B cell (primary cell): ENCODE measurements at places on chromosomes 12 and 14.

GRCh38 chr12:120504587-120504986 lies 8.7 kb downstream of the DYNLL1 start:
- no peaks in the 10 kb centered on the region for H3K4me1 ChIP-seq
- DNase-seq: no peak
- H3K27ac ChIP-seq: no peak overlapping the region
- H3K4me3 ChIP-seq: no peak overlapping the region
- no peaks in the 10 kb centered on the region for H3K27me3 ChIP-seq
- H3K36me3 ChIP-seq: peaks cover 37% of the 10 kb centered on the region

DNA sequence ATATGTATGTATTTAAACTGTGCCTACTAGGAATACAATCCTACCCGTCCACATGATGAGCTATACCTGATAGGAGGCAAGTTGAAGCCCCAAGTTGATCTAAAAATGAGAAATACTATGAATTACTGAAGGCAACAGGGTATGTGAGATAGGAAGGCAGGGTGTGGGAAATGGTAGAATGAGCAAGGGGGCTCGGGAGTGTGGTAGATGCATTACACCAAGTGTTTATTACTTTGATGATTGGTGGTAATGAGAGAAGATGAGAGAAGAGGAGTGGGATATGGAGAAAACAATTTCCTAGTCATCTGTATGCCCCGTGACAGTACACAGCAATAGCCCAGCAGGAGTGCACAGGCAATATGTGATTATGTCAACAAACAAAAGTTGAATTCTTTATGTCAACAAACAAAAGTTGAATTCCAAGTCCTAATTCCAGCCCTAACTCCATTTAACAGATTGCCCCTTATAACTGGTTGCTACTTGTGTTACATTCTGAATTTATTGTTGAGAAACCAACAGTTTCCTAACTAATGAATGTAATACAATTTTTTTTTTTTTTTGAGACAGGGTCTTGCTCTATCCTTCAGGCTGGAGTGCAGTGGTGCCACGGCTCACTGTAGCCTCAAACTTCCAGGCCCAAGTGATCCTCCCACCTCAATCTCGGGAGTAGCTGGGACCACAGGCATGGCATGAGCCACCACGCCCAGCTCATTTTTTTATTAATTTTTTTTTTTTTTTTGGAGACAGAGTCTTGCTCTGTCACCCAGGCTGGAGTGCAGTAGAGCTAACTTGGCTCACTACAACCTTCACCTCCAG lies 2.5 kb downstream of the LPCAT3 start:
- H3K36me3 ChIP-seq: no peaks in the 10 kb centered on the region
- H3K4me3 ChIP-seq: no peak overlapping the region

DNA sequence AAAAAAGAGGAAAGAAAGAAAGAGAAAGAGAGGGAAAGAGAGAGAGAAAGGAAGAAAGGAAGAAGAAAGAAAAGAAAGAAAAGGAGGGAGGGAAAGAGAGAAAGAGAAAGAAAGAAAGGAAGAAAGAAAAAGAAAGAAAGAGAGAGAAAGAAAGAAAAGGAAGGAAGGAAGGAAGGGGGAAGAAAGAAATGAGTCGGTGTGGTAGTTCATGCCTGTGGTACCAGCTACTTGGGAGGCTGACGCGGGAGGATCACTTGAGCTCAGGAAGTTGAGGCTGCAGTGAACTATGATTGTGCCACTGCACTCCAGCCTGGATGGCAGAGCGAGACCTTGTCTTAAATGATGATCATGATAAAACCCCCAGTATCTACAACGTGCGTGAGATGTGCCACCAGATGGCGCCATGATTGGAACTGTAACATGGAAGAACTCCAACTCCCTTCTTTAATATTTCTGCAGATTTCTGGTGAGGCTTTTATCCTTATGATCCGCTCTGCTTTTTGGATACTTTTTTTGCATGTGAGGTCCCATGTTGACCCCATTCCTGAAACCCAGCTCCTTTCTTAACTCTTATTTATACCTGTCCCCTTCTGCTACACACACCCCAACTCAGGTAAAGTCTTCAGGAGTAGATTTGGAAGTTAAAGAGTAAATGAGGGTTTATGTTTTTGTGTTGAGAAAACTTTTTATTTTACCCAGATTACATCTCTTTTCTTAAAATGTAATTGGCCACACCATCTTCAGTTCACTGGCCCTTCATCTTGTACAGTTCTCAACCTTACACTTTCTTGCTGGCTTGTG lies 25.6 kb downstream of the RNASE10 start:
- peaks cover 4% of the 10 kb centered on the region for H3K4me1 ChIP-seq
- H3K27me3 ChIP-seq: no peaks in the 10 kb centered on the region
- H3K36me3 ChIP-seq: no peaks in the 10 kb centered on the region
- H3K27ac ChIP-seq: no peak overlapping the region
- no peak overlapping the region for H3K4me3 ChIP-seq
- DNase-seq: peak; percentile 78

DNA sequence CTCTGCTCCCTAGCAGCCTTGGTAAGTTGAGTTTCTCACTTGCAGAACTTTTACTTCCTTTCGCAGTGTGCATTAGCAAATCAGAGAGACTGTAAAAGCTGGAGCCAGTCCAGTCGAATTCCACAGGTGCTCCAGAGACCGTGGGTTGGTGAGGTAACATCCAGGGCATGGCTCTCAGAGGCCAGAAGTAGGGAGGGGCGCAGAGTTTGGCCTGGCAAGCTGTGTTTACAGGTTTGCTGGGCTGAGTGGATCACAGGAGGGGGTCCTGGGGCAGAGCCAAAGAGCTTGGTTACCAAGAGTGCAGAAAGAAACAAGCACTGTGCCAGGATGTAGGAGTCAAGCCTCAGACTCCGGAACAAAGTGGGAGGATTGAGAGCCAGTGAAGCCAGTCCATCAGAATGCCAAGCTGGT lies 10.2 kb upstream of the BHLHE41 start:
- no peaks in the 10 kb centered on the region for H3K36me3 ChIP-seq
- H3K4me1 ChIP-seq: peaks cover 25% of the 10 kb centered on the region
- no peak overlapping the region for H3K4me3 ChIP-seq

- H3K27me3 ChIP-seq: no peaks in the 10 kb centered on the region
- H3K4me3 ChIP-seq: no peak overlapping the region
- H3K27ac ChIP-seq: peak overlapping the region; percentile 61
- H3K36me3 ChIP-seq: no peaks in the 10 kb centered on the region
- H3K4me1 ChIP-seq: peaks cover 56% of the 10 kb centered on the region
- DNase-seq: peak; percentile 49
Measured at GRCh38 chr12:4143896-4144295, 129.7 kb upstream of the CCND2 start.

DNA sequence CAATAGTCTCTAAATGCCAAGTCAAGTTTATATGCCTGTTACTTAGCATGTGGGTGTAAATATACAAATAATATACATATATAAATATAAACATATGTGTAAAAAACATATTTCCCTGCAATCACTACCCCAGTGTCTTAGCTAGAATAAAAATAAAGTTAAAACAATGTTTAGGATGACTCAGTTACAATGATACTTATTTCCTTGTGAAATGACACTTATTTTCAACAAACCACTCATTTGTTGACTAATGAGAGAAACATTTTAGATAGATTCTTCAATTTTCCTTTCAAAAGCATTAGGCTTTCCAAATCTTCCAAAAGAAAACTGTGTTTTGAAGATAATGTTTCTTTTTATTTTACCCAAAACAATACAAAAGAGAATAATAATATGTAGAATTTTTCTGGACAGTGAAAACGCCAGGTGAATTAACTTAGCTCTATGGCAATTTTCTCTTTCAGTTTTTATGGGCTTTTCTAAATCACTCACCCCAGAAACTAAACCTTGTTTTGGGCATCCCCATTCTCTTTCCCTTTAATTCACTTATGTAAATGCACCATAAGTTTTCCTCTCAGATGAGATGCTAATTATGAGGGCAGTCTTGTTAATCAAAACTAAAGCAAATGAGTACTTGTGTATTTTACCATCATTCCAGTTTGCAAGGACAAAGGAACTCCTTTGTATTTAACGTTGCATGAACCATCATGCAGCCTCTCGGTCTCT lies 465.9 kb downstream of the BCAT1 start:
- H3K36me3 ChIP-seq: no peaks in the 10 kb centered on the region
- H3K27me3 ChIP-seq: no peaks in the 10 kb centered on the region
- no peak overlapping the region for H3K4me3 ChIP-seq
- H3K4me1 ChIP-seq: no peaks in the 10 kb centered on the region

DNA sequence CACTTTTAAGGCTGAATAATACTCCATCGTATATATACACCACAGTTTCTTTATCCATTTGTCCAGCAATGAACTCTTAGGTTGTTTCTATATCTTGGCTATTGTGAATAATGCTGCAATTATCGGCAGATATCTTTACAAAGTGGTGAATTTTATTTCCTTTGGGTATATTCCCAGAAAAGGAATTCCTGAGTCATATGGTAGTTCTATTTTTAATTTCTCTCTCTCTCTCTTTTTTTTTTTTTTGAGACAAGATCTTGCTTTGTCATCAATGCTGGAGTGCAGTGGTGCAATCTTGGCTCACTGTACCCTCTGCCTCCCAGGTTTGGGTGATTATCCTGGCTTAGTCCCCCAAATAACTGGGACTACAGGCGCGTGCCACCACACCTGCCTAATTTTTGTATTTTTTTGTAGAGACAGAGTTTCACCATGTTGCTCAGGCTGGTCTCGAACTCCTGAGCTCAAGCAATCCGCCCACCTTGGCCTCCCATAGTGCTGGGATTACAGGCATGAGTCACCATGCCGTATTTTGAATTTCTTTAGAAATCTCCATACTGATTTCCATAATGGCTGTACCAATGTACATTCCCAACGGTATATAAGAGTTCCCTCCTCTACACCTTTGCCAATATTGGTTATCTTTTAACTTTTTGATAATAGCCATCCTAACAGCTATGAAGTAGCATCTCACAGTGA lies 98.4 kb downstream of the EFCAB11 start:
- H3K27me3 ChIP-seq: no peaks in the 10 kb centered on the region
- H3K36me3 ChIP-seq: no peaks in the 10 kb centered on the region

DNA sequence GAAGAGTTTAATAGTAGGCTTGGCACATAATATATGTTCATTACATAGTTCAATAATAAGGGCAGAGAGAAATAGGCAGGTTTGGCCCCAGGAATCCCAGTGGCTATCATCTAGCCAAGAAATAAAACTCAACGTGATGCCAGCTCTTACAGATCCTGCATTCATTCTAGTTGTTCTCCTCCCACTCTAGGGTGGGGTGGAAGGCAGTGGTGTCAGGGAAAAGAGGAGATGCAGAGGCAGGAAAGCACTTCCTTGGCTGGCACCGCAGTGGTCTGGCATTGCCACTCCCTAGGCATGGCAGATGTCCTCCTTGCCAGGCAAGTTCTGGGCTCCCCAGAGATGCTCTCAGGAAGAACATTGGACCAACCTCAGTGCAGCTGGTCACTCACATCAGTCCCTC lies 383.6 kb downstream of the GRIN2B start:
- H3K36me3 ChIP-seq: no peaks in the 10 kb centered on the region
- DNase-seq: no peak
- H3K4me1 ChIP-seq: no peaks in the 10 kb centered on the region
- no peaks in the 10 kb centered on the region for H3K27me3 ChIP-seq
- no peak overlapping the region for H3K27ac ChIP-seq
- H3K4me3 ChIP-seq: no peak overlapping the region

- DNase-seq: no peak
- H3K36me3 ChIP-seq: no peaks in the 10 kb centered on the region
- H3K4me1 ChIP-seq: no peaks in the 10 kb centered on the region
- no peaks in the 10 kb centered on the region for H3K27me3 ChIP-seq
- H3K4me3 ChIP-seq: no peak overlapping the region
Measured at GRCh38 chr12:68853396-68854077, 45.6 kb downstream of the MDM2 start.

DNA sequence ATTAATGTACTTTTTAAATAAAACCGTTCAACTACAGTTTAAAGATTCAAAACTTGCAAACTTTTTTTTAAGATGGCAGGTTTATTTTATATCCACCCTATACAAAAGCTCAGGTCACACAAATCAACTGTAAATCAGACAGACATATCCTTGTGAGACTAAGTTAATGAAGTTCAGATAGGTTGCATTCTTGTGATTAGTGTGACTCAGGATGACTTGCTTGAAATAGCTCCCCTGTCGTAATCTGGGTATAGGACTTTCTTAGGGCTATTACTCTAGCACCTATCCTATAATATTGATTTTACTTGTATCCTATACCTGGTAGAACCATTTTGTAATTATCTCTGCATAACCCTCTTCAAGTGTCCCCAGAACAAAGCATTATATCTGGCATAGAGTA lies 9.5 kb upstream of the PRKD1 start:
- H3K27ac ChIP-seq: no peak overlapping the region
- no peaks in the 10 kb centered on the region for H3K4me1 ChIP-seq
- H3K36me3 ChIP-seq: no peaks in the 10 kb centered on the region
- no peaks in the 10 kb centered on the region for H3K27me3 ChIP-seq
- DNase-seq: no peak
- no peak overlapping the region for H3K4me3 ChIP-seq

DNA sequence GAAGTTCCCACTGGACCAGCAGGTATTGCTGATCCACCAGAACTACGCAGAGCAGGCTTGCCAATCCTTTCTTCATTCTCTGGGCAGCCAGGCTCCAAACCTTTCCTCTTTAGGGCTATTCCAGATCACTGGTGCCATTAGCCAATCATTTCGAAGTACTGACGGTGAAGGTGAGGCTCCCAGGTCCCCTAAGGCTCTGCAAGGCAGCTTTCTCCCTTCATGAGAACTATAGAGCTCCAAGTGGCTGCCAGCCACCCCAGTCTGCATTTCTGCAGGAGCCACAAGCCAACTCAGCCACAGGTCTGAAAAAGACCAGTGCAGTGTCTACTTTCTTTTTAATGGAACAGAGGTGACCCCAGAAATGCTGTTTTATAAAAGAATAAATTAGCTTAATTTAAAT lies 48.7 kb downstream of the RAB35 start:
- no peaks in the 10 kb centered on the region for H3K27me3 ChIP-seq
- no peak overlapping the region for H3K27ac ChIP-seq
- no peak overlapping the region for H3K4me3 ChIP-seq
- H3K36me3 ChIP-seq: peaks cover 10% of the 10 kb centered on the region

GRCh38 chr14:102516531-102517391 lies 7.2 kb upstream of the ANKRD9 start:
- H3K4me3 ChIP-seq: peak overlapping the region; percentile 59
- peaks cover 30% of the 10 kb centered on the region for H3K27me3 ChIP-seq
- peaks cover 12% of the 10 kb centered on the region for H3K4me1 ChIP-seq
- H3K27ac ChIP-seq: no peak overlapping the region
- H3K36me3 ChIP-seq: no peaks in the 10 kb centered on the region

DNA sequence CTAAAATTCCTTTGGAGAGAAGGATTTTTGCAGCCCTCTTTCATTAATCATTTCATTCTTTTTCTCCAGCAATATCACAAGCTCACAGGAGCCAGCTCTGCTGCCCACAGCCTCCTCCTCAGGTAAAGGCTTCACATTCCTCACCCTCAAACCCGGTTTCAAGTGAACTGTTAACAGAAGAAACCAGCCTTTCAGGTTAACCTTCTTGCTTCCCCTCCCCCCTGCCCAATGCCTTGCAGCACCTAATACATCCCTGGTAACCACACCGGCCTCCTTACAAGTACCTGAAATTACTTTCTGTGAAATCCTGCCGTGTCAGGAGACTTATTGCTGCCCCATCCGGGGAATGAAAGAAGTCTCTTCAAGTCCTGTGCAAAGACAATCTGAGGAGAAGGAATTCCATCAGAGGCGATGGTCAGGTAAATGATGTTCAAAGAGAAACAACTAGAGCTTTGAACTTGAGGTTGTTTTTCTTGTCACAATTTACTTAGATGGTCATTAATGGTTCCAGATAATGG lies 111.2 kb downstream of the MYRFL start:
- no peaks in the 10 kb centered on the region for H3K27me3 ChIP-seq
- no peak overlapping the region for H3K4me3 ChIP-seq
- no peak overlapping the region for H3K27ac ChIP-seq

GRCh38 chr12:45296046-45296586 lies 80.2 kb downstream of the ANO6 start:
- peaks cover 5% of the 10 kb centered on the region for H3K4me1 ChIP-seq
- no peak overlapping the region for H3K4me3 ChIP-seq
- no peaks in the 10 kb centered on the region for H3K27me3 ChIP-seq
- no peak for DNase-seq

- H3K36me3 ChIP-seq: no peaks in the 10 kb centered on the region
- no peaks in the 10 kb centered on the region for H3K27me3 ChIP-seq
- peak; percentile 5 for DNase-seq
- H3K27ac ChIP-seq: no peak overlapping the region
Measured at GRCh38 chr14:66610154-66610563, 102.2 kb downstream of the GPHN start.
